ENCODE measurements at places on chromosomes 3 and 15.

DNA sequence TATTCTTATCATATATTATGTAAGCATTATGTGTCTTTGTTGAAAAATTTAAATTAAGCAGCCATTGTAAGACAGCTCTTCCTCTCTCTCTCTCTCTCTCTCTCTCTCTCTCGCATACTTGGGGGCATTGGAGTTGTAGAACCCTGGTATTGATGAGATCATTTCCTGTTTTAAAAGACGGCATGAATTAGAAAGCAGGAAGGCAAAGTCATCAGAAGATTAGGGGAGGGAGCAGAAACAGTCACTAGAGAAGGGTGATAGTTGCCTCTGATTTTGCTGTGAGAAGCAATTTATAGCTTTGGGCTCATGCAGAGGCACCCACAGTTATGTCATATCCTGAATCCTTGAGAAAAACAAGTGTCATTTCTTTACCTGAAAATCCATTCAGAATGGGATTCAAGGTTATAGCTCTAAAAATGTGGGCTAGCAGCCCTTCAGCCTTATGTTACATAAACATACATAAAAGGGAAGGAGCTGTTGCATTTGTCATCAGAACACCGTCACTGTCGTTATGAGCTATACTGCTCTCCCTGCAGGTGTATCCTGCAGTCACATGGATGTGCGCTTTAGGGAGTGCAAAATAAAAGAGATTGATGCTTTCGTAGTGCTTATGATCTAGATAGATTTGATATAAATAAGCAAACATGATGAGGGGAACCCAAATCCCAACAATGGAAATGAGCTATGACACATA, 213.8 kb downstream of the NR1D2 start:
- DNase-seq = no peak

GRCh38 chr3:170727754-170728153, 141.9 kb upstream of the SLC7A14 start:
- DNase-seq = no peak

DNA sequence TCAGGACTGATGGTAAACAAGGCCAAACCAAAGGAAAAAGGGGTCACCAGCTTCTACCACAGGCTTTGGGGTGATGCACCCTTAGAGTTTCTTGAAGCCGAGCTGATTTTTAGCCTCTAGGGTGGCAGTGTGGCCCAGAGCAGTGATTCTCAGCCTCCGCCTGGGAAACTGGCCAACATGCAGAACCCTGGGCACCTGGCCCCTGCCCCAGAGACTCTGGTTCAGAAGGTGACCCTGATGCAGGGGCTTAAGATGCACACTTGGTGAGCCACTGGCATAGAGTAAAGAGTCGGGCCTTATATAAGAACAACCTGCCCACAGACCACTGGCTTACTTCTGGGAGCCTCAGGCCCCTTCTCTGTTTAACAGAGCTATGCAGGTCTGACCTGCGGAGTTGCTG, 44.5 kb downstream of the SYNM start:
- no peak for DNase-seq

GRCh38 chr3:105793040-105793439, 75.8 kb downstream of the CBLB start:
- DNase-seq = no peak

- no peak for DNase-seq
Observed at GRCh38 chr3:194683380-194683779, 2.3 kb upstream of the FAM43A start.

DNA sequence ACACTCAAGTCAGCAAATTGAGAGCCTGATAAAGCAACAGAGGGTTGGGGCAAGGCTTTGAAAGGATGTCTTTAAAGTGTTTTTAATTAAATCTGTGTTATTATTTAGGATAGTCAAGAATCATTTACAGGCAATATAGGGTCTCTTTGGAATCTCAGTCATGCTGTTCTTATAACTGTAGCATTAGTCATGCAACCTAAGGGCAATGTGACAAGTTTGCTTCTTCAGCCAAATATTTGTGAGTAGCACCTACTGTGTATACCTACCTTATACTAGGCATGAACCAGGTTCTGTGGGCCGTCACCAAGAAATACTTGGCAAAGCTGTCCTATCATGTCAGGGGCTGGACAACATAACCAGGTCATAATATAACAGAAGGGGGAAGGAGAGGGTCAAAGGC, 184.6 kb upstream of the TRIM42 start:
- DNase-seq = no peak

DNA sequence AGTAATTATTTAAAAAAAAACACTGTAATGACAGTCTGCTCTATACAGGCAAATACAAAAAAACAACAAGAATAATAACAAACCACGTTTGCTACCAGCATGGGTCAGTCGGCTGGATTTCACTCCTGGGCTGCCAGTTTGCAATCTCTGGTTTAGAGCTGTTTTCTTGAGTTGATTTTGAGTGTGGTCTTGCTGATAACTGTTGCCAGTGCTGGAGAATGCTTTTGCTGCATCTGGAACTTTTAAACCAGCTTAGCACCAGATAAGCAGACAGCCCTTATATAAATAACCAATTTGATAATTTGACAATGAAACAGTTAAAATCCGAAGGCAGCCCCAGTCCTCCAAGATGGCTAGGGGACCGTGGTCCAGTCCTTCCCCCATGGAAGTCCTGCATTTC, 14.0 kb upstream of the CTDSPL start:
- no peak for DNase-seq

GRCh38 chr15:70093481-70094319, 4.0 kb downstream of the TLE3 start:
- peak; percentile 92 for DNase-seq

GRCh38 chr15:45254405-45254804, 2.4 kb downstream of the SLC28A2 start:
- DNase-seq = no peak

DNA sequence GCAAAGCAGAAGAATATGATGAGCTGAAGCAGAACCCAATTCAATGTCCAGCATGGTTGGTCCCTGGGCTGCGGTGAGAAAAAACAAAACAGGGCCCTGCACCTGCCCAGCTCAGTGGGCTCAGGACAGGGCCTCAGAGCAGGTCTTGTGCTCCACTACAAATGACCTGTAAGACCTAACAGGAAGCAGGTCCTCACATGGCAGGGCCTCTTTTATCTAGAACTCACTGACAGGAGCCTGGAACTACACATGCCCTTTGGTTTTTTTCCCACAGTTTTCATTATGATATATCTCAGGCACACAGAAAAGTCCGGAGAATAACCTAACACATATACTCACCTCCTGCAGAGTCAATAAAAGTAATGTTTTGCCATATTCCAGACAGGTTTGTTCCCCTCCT, 38.4 kb downstream of the CCDC12 start:
- no peak for DNase-seq

GRCh38 chr3:17412950-17413530, 329.4 kb downstream of the TBC1D5 start:
- DNase-seq = no peak

- DNase-seq = no peak
Observed at GRCh38 chr3:191398607-191399006, 62.4 kb upstream of the PYDC2 start.

- DNase-seq = no peak
Observed at GRCh38 chr15:91465696-91466095, 365.6 kb downstream of the SV2B start.

DNA sequence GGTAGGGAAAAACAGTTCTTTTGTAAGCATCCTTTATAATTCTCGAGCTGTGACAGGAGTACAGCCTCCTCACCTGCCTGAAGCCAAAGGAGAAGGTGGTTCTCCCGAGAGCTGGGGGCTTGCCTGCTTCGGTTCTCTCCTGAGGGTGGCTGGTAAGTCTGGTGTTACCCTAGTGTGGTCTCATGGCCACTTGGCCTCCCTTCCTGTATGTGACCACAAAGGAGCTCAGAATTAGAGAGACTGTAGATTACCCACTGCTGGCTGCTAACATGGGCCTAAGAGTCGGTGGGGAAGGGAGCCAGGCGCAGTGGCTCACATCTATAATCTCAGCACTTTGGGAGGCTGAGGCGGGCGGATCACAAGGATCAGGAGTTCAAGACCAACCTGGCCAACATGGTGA, 12.6 kb downstream of the PDHB start:
- DNase-seq = no peak

GRCh38 chr3:141915766-141916165, 39.3 kb downstream of the ATP1B3 start:
- DNase-seq = no peak

GRCh38 chr3:157360044-157360443, 76.6 kb upstream of the PTX3 start:
- no peak for DNase-seq

- peak; percentile 85 for DNase-seq
Observed at GRCh38 chr3:184289426-184289938, 9.6 kb upstream of the PSMD2 start.

DNA sequence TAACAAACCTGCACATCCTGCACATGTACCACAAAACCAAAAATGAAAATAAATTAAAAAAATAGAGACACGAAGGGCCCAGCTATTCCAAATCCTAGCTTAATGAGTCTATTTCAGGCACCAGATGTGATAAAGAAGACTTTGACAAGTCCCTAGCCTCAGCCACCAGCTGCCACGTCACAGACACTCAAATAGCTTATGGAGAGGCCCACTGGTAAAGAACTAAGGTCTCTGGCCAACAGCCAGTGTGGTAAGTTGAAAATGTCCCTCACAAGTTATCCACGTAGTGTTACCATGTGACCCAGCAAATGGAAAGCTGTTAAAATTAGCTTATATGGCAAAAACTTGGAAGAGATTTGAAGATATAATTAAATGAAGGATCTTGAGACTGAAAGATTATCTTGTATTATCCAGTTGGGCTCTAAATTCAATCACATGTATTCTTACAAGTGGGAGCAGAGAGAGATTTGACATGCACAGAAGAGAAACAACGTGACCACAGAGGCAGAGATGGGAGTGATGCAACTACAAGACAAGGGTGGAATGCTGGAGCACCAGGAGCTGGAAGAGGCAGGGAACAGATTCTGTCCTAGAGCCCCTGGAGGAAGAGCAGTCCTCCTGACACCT, 10.9 kb downstream of the ACSBG1 start:
- DNase-seq = peak; percentile 49

GRCh38 chr3:46440531-46441294, 24.0 kb downstream of the LTF start:
- peak; percentile 6 for DNase-seq

GRCh38 chr3:138360869-138361525, 12.6 kb downstream of the MRAS start:
- DNase-seq = no peak

- DNase-seq = no peak
Observed at GRCh38 chr3:142987707-142988106, 13.7 kb upstream of the U2SURP start.

GRCh38 chr3:153903430-153903829, 217.8 kb upstream of the ARHGEF26 start:
- no peak for DNase-seq

GRCh38 chr3:102124282-102124681, 275.0 kb downstream of the NFKBIZ start:
- no peak for DNase-seq
